ENCODE measurements at places on chromosomes 7 and 10.
A peak's percentile ranks its signal among the peaks of the same experiment; 100 is the strongest.

GRCh38 chr7:151626422-151627115 lies 106.9 kb upstream of the RHEB start:
- DNase-seq: no peak

DNA sequence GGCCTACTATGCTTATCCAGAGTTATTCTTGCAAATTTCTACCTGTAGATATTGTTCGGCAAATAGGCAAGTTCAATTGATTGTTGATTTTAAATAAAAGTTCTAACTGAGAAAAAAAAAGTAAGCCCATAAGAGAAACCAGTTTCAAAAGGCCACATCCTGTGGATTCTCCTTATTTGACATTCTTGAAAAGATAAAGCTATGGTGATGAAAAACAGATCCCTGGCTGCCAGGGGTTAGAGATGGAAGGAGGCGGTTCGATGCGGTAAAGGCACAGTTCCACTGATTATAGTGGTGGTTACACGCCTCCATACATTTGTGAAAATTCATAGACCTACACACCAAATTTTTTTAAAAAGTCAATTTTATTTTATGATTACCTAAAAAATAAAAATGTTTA lies 347.8 kb downstream of the KCNMA1 start:
- DNase-seq: no peak

DNA sequence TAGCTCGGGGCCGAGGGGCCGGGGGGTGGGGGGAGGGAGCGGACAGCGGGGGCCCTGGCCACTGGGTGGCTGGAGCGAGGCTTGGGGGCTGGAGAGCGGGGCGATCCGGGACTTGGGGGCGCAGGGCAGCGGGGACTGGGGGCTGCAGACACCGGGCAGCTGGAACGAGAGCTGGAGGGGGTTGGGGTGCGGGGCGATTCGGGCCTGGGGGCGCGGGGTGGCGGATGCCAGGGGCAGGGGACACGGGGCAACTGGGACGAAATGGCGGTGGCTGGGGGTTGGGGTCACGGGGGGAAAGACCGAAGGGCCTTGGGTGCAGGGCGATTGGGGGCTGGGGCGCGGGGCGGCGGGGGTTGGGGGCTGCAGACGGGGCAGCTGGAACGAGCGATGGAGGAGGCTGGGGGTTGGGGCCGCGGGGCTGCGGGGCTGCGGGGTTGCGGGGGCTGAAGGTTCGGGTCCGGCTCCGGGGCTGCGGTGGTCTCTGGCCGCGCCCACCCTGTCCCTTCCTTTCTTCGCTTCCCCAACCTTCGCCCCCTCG lies 590 bp downstream of the COL26A1 start:
- no peak for DNase-seq

GRCh38 chr7:46739518-46740234 lies 818.6 kb upstream of the IGFBP3 start:
- DNase-seq: no peak

- DNase-seq: no peak
Observed at GRCh38 chr10:17607603-17608332, 9.4 kb downstream of the HACD1 start.

DNA sequence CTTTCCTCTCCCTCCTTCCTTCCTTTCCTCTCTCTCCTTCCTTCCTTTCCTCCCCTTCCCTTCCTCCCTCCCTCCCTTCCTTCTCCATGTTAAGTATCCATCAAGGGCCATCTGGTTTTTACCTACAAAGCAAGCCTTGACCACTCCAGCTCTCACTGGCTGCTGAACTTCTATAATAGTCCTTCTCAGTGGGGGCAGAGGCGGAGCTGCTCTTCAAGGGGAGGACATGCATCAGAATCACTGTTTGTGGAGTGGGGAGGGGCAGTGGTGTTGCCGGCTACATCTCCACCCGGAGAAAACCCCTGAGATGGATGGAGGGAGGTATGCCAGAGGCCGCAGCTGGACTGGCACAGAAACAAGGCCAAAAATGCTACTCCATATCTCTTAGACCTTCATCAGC lies 25.9 kb downstream of the LAMB1 start:
- DNase-seq: no peak

- no peak for DNase-seq
Observed at GRCh38 chr10:122140941-122141623, 130.0 kb upstream of the BTBD16 start.

DNA sequence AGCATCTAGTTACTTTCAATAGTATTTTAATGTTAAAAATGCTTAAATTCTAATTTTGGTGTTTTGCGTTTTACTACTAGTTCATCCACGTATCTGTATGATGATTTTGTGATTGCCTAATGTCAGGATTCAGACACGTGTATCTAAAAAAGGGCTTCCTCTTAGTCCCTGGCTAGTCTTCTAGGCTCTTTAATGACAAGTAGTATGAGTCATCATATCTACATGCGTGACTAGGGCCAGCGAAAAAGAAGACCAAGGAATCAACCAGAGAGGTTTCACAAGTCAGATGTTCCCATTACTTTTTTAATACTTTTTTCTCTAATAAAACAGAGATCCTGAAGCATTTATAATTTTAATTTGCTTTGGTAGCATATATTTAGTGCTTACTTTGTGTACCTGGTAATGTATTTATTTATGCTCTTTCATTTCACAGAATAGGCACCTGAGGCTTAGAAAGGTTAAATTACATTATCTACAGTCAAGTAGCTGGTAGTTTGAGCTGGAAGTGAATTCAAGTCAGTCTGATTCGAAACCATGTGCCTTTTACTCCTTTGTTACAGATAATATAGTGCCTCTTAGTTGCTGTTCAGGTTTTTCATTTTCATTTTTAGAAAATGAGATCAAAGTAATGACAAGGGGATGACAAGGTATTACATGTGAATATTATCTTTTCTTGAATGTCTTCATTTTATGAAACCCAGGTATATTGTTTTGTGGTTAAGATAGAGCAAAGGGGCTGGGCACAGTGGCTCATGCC lies 140.3 kb downstream of the FOXP2 start:
- no peak for DNase-seq

DNA sequence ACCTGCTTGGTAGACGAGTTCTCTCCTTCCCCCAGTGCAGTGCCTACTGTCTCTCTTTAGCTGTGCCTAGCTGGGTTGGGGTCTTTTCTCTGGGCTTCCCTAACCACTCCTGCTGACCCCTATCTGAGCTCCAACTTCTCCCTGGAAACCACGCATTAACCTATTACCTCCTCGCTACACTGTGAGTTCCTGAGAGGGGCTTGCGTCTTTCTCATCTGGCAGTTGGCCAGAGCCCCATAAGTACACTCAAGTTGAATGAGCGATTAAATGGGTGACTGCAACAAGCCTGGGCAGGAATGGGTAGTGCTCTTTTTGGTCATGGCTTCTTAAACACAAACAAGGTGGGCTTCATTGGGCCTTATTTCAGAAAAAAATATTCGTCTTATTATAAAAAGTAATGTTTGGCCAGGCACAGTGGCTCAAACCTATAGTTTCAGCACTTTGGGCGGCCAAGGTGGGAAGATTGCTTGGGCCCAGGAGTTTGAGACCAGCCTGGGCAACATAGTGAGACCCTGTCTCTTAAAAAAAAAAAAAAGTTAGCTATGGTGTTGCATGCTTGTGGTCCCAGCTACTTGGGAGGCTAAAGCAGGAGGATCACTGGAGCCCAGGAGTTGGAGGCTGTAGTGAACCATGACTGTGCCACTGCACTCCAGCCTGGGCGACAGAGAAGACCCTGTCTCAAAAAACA lies 41.4 kb downstream of the SYPL1 start:
- no peak for DNase-seq

GRCh38 chr10:77770868-77771175 lies 133.2 kb upstream of the KCNMA1 start:
- no peak for DNase-seq

GRCh38 chr10:128526791-128527375 lies 400.7 kb upstream of the MKI67 start:
- no peak for DNase-seq

DNA sequence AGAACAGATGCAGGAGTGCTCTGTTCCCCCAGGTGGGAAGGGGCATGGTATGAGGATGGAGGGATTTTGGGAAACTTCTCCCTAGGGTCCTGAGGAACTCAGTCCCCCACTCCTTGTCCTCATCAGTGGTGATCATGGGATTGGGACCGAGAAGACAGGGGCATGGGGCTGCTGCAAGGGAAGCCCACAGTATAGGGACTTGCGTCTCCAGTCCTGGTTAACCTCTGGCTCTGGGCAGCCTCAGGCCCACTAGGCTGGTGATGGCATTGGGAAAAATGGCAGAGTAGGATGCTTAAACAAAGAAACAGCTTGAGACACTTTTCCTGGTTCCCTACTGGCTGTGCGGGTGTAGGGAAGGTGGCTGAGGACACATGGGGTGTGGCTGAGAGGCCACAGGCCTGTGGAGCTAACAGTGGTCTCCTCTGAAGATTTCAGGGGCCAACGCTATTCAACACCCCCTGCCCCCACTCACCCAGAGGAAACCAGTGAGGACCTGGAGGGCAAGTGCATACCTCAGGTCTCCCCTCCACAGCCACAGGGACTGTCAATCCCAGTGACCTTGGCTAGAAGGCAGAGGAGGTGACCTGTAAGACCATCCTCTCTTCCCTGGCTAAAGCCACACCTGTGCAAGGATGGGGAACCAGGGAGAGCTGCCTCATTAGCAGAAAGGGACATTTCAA lies 261.3 kb downstream of the CCSER2 start:
- DNase-seq: no peak

GRCh38 chr7:2873686-2874551 lies 29.8 kb upstream of the GNA12 start:
- DNase-seq: no peak

DNA sequence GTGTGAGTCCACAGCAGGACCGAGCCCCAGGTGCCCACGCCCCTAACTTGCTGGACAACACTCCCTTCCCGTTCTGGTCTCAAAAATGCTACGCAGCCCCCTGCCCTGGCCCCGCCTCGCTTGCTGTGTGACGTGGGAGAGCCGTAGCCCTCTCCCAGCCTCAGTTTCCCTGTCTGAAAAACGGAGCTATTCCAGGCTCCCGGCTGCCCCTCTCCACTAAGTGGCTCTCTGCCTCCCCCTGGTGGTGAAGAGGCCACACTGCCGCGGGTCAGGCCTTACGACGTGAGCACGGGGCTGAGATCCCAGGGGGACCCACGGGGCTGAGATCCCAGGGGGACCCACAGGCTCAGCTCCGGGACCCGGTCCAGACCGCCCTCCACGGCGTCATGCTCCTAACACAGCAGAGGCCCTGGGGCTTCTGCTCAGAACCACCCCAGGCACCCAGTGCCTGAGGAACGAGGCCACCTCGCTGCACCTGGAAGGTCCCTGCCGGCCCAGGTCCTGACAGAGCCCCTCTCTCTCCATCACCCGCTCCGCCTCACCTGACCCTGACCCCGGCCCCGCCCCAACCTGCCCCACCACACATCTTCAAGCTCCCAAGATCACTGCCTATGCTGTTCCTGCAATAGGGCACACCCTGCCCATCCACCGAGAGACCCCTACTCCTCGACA lies 26.7 kb downstream of the MICALL2 start:
- peak; percentile 76 for DNase-seq

- no peak for DNase-seq
Observed at GRCh38 chr7:43502941-43503340, 80.0 kb upstream of the STK17A start.

DNA sequence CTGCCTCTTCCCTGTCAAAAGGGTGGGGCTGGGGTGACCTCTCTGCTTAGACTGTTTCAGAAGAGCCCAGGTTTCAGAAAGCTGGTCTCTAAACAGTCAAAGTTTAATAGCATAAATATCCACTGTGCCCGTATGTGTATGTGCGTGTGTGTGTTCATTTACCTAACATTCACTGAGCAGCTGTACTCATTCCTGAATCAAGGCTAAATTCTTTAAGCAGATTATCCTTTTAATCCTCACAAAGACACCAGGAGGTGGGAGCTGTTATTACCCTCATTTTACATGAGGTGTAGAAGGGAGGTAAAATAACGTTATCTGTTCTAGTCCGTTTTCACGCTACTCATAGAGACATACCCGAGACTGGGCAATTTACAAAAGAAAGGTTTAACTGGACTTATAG lies 72.2 kb downstream of the RSU1 start:
- DNase-seq: no peak

- DNase-seq: no peak
Observed at GRCh38 chr7:41029072-41029499, 673.8 kb downstream of the INHBA start.

DNA sequence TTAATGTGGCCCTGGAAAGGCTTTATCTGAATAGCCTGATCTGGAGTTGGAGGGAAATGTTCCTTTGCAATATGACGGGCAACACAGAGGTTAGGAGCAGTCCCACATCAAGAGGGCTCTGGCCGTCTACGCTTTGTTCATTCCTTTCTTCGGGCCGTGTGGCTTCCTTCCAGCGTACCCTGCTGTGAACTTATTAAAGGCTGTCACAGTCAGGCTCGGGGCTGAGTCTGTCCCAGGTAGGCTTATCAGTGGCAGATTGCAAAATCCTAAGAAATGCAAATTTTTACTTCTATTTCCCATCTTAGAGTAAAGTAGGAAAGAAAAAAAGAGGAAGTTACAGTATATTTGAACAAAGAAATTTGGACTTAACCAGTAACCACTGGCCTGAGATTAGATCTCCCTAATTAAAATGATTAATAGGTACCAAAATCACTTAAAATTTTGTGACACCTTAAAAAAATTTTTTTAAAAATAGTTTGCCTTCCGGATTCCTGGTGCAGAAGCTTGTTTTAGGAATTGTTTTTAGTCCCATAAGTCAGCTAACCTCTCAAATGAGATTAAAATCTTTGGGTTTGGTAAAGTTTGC lies 453.1 kb upstream of the MKI67 start:
- no peak for DNase-seq

DNA sequence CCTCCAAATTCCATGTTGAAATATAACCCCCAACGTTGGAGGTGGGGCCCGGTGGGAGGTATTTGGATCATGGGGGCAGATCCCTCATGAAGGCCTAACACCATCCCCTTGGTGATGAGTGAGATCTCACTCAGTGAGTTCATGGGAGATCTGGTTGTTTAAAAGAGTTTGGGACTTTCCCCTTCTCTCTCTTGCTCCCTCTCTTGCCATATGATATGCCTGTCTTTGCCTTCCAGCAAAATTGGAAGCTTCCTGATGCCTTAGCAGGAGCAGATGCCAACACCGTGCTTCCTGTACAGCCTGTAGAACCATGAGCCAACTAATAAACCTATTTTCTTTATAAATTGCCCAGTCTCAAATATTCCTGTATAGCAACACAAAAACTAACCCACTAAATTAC lies 55.7 kb upstream of the CDK1 start:
- DNase-seq: no peak

DNA sequence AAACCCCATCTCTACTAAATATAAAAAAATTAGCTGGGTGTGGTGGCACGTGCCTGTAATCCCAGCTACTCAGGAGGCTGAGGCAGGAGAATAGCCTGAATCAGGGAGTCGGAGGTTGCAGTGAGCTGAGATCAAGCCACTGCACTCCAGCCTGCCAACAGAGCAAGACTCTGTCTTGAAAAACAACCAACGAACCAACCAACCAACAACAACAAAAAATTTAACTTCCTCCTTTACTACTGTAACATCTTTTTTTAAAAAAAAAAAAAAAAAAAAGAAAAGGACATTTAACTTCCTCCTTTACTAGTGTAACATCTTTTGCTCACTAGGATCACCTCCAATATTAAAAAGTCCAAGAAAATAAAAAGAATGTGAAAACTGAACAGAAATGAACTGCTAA lies 92.3 kb upstream of the TMEM168 start:
- DNase-seq: no peak
